ACHN (cell line): ENCODE measurements at places on chromosomes 11 and 22.

GRCh38 chr11:120182372-120182771 is 28.5 kb upstream of the OAF start:
- no peak for DNase-seq

- peak; percentile 56 for DNase-seq
Observed at GRCh38 chr11:95831198-95831883, 41.0 kb downstream of the CEP57 start.

DNA sequence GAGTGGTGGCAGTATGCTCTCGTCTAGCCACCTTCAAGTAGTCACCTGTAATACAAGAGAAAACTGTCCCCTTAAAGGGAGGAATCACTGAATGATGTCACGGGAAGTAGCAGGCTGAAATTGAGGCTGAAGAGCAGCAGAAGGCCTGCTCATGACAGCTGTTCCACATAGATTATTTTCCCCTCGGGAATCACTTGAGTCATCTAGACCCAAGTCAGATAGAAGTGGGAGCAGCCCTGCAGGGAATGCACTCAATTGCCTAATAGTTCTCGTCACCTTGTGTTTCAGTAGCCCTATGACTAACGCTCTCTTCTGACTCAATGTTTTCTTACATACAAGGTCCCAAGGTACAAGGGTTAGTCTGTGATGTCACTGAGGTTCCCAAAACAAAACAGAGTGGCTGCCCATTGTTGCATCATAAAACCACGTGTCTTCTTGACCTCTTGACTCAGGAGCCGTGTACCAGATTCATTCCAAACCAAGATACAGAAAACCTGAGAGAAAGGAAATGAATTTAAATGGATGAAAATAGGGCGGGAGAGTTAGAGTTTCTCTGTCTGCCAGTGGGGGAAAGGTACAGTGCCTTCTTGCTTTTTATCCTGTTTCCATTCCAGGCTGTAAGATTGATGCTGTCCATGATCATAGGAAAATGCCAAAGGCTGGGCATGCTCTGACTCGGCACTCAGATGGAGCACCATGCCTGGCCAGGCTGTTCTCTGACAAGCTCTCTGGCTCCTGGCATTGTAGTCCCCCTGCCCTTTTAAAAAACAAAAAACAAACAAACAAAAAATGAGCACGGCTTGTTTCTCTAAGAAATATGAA is 21.6 kb upstream of the C11orf96 start:
- DNase-seq = peak; percentile 91

DNA sequence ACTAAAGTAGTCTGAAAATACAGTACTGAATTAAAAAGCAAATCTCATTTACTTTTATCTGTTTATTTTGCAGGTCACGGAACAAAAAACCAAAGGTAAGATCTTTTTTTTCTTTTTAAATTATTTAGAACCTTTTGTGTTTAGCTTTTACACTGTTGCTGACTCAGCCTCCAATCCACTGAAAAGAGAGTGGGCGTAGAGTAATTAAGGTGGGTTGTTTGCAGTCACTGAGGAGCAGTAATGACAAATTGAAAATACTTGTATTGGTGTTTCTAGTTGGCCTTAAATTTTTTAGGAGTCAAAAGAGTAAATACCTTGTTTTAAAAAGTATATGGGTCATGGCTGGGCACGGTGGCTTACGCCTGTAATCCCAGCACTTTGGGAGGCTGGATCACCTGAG is 73.4 kb downstream of the TNRC6B start:
- no peak for DNase-seq

DNA sequence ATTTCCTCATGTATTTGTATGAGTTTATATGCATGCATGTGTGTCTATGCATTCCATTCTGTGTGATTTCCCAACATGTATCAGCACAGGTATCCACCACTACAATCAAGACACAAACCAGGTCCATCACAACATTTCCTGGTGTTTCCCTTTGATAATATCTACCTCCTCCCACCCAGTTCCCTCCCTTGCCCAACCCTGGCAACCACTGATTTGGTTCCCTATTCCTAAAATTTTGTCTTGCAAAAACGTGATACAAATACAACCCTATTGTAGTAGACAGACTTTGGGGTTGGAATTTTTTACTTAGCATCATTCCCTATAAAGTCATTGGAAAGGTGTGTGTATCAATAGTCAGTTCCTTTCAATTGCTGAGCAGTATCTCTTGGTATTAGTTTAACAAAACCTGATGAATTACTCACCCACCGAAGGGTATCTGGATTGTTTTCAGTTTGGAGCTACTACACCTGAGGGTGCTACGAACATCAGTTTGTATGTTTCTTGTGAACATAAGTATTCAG is 51.8 kb upstream of the IGLL5 start:
- DNase-seq = no peak

GRCh38 chr11:45333001-45333971 is 47.1 kb upstream of the SYT13 start:
- DNase-seq = no peak

DNA sequence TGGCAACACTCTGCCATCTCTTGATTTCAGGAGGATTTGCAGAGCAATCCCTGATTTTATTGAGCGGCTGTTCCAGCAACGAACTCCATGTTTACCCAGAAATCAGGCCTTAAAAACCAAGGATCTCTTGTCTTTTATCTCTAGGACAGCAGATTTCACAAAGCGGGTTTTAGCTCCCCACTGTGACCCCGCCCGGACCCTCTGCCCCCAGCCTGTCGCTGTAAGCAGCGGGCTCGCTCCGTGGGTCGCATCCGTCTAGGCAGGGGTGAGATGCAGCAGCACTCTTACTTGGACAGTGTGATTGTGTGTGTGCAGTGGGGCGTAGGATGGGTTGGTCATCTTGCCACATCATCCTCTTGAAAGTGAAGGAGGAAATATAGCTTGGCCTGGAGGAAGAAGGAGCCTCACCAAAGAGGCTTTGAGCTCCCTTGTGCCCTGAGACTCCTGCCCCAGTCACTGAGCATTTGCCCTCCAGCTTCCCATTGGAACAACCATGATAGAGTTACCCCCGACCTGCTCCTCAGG is 189.2 kb upstream of the TBCEL start:
- peak; percentile 54 for DNase-seq

- DNase-seq = peak; percentile 22
Observed at GRCh38 chr11:14374922-14375830, 16.2 kb upstream of the RRAS2 start.

- DNase-seq = no peak
Observed at GRCh38 chr11:2736577-2737225, 36.9 kb upstream of the KCNQ1OT1 start.

GRCh38 chr11:76596652-76597051 is 73.9 kb downstream of the LRRC32 start:
- DNase-seq = no peak

DNA sequence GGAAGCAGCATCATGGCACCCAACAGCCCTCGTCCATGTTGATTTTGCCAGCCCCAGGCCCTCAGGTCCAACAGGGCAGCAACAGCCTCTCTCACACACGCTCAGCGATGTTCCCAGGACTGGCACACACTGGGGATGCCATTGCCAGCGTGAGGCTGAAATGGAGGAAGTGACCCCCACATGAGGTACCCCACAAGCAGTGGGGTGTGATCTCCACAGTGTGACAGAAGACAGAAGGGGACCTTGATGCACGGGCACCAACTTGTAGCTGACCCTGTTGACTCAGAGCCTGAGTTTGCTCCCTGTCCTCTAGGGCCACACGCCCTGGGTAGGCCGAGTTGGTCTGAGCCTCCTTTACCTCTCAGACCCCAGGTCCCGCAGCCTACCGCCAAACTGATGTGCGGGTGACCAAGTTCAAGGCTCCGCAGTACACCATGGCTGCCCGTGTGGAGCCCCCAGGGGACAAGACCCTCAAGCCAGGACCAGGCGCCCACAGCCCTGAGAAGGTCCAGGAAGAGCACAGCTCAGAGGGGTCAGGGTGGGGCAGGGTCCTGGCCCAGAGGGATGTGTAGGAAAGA is 6.2 kb downstream of the SCGB1C1 start:
- DNase-seq = no peak

DNA sequence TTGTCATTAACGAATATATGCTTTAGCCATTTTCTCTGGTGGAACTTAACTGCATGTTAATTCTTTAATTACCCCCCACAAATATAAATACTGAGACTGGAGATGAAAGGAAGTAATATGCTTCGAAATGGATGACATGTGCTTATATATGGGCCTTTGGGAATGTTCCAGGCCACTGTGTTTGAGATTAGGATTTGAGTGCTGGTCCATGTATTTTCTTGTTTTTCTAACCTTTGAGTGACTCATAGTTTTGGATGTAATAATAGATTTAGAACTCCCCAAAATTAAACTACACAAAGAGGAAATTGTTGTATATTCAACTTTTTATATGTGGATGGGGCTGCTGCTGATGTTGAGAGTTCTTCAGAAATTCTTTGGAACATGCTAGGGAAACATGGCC is 54.2 kb downstream of the EXT2 start:
- DNase-seq = no peak

DNA sequence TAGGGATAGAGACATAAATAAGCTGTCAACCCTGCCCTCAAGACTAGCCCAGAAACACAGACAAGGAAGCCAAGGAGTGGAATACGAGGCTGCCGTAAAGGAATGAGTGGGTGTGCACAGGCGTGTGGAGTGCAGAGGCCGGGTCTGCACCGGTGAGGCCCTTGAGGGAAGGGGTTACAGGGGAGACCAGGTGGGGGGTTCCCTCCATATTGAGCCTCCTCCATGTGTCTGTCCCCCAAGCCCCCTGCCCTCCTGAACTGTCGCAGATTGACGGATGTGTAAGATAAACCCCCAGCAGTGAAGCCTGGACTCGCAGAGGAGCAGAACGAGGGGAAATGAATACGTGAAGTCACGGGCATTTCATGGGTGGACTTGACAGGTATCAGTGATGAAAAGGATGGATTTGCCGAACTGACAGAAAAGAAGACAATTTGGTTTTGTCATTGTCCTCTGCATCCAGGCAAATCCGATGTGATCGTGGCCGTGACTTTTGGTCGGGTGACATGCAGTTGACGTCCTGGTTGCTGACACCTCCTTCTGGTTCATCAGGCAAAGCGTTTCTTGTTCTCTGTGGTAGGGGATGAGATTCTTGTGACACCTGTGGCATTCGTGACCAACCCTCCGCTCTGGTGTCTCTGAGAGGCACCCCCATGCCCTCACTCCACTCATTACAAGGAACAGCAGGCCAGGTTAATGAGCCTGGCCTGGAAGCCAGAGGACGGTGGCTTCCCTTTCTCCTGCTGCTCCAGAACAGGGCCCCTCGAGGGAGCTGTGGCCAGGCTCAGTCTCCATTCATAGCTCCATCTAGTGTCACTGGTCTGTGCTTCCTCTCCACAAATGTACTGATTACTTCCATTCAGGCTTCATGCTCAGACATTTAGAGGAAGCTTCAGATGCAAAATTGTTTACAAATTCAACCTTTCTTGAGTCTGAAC is 223.1 kb upstream of the B3GAT1 start:
- DNase-seq = no peak

DNA sequence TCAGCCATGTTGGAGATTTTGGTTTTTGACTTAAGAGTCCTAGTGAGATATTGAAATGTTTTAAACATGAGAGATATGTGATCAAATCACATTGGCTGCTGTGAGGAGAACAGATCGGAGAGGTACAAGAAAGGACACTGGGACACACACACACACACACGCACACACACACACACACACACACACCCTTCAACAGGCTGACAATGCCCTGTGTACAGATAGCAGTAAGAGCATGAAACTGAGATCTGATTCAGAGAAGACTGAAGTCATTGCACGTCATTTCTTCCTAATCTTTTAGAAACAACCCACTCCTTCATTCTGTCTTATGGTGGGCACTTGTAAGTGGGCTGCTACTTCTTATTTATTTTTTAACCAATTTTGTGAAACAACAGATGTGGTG is 200.5 kb upstream of the E2F8 start:
- no peak for DNase-seq

DNA sequence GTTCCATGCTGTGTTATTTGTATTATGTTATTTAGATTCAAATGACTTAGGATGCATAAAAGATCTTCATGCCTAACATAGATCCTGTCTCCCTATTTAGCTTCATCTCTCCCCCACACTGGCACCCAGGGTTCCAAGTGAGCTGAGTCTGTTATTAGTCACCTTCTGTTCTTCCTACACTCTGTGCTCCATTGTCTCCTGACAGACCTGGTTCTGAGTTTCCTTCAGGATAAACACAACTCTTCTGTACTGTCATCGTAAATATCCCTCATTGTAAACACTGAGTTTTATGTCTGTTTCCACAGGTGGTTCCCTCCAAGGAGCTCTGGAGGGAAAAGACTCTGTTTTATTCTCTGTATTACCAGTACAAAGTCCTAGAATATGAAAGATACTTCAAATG is 8.7 kb downstream of the MMP26 start:
- no peak for DNase-seq

GRCh38 chr11:76256448-76256847 is 50.1 kb upstream of the WNT11 start:
- DNase-seq = no peak

- DNase-seq = peak; percentile 94
Observed at GRCh38 chr11:73308961-73309919, 1.2 kb downstream of the ARHGEF17 start.

GRCh38 chr11:1150769-1151365 is 6.9 kb upstream of the MUC5AC start:
- no peak for DNase-seq

DNA sequence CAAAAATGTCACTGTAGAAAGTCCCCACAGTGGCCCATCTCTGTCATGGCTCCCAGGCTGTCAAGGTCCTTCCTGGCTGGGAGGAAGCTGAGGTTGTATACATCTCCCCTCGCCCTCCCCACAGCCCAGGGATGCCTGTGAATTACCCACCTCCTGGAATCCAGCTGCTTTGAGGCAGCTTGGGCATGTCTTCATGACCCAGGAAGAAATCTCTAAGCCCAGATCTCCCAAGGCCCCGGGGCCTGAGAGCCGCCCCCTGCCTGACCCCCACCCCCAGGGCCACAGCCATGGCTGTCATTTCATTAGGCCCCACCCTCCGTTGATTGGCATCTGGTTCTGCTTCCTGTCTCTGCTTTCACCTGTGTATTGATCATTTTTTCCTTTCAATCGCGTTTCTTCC is 207.5 kb downstream of the TBC1D22A start:
- no peak for DNase-seq

- no peak for DNase-seq
Observed at GRCh38 chr11:28464252-28464867, 356.2 kb downstream of the METTL15 start.

DNA sequence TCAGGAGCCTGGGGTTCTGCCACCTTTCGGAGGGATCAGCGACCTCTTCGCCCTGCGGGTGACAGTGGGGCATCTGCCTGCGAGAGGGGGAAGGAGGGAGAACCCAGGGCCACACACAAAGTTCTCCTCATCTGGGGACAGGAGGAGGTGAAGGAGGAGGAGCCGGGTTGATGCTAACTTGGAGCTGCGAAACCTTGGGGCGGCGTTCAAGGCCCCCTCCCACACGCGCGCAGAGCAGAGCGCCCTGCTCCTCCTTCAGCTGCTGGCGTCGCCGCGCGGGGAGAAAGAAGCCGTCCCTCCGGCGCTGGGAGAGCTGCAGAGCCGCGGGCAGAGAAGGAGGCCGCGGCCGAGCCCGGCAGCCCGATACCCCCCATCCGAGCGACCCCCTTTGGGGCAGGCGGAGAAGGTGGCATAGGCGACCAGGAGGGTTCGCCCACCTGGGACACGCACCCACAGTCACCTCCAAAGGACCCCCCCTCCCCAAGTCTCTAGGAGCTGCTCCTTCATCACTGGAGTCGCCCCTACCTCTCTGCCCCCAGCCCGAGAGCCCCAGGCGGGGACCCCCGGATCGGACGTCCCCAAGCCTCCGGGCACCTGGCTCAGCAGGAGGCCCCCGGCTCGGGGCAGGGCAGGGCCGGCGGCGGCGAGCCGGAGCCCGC is at the start of gene RASD2:
Gene RASD2 (plus strand): TSS at position 237 of the 659 bp plus-strand sequence. CDS start 5,979 bp downstream, outside the sequence.
- DNase-seq = peak; percentile 56

GRCh38 chr11:61164606-61165424 is 3.6 kb upstream of the VPS37C start:
- no peak for DNase-seq
